ENCODE measurements at places on chromosomes 2 and 18.

GRCh38 chr18:4403836-4404235 is 51.3 kb downstream of the DLGAP1 start:
- no peak for DNase-seq

DNA sequence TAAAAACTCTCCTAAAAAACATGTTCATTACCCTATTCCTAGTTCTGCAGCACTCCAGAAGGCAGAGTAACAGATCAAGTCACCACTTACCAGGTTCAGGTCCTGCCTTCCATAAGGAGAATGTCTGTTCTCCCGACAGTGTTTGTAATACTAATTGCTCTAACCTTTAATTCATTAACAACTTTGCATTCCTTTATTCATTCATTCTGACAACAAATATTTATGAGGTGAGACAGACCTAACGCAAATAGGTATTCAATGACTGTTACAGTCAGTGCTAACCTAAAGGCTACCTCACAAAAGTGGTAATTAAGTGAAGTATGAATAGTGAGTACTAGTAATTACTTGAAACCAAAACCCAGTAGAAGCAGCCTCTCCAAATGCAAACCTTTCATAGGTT is 224.0 kb downstream of the AFF3 start:
- peak; percentile 53 for DNase-seq

GRCh38 chr2:150090031-150090430 is 397.4 kb downstream of the RND3 start:
- DNase-seq: no peak

DNA sequence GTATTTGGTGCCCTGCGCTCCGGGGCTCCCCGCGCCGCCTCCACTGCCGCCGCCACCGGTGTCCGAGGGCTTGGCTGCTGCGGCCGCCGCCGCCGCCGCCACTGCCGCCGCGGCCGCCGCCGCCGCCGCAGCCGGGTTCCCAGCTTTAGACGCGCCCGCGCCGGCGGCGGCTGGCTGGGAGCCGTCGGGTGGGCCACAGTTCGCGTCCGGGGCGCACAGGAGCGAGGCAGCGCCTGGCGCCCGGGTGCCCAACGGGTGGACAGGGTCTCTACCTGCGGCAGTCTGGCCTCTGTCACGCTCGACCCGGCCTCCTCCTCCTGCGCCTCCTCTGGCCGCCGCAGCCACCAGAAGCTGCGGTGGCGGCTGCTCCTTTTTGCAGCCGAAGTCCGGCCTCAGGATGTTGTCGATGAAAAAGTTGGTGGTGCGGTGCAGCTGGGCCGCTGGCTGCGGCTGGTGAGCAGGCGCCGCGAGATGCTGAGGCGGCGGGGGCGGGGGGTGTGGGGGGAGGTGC is 951 bp downstream of the EN1 start:
- DNase-seq: no peak

GRCh38 chr2:120132190-120132589 is 91.0 kb downstream of the TMEM185B start:
- DNase-seq: no peak

DNA sequence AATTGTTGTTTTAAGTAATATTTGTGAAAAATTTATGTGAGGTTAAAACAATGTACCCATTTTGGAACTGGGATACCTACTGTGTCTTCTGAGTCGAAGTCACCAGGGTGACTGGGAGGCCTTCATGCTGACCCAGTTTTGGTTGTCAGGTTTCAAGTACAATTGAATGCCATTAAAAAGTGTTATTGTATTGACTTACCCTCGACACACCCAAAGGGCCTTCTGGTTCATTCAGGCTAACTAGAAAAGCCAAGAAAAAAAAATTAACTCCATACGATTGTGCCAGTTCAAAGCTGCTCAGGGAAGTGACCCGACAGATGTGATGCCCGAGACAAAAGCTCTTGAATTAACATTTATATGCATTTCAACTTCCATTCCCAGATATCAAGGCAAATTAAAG is 190.0 kb downstream of the ST6GAL2 start:
- no peak for DNase-seq

Data from NCI-H1417 treated with DMSO at 0.1 percent for 48 hours (cell line).